Bronchial smooth muscle cell (primary cell): ENCODE measurements at places on chromosomes 16 and 17. TPM values are rescaled to one million over a fixed set of nuclear protein-coding genes. Genes with fewer than 3 reads are reported as not detected.

Gene FNDC8
- not detected in 2 replicates for total RNA-seq

Gene CACNG5
- total RNA-seq = not detected in 2 replicates

Gene TRPV2
- 63.0 and 71.9 TPM in 2 replicates for total RNA-seq

Gene CACNG3
- total RNA-seq = not detected in 2 replicates

Gene DNASE1
- total RNA-seq = 19.7 and 23.3 TPM in 2 replicates

Gene TNFRSF17
- not detected in 2 replicates for total RNA-seq

Gene TBC1D3K
- total RNA-seq = not detected in 2 replicates

Gene SPATA32
- not detected in 2 replicates for total RNA-seq

Gene KRTAP9-4
- not detected in 2 replicates for total RNA-seq

Gene KRT17
- total RNA-seq = 4.9 and 35.8 TPM in 2 replicates

Gene MRPL38
- total RNA-seq = 21.5 and 26.8 TPM in 2 replicates

Gene MIEF2
- total RNA-seq = 18.1 and 23.2 TPM in 2 replicates

Gene ZG16B
- 0.16 TPM in 1 of 2 replicates, not detected in the other for total RNA-seq

Gene RCVRN
- not detected in 2 replicates for total RNA-seq

Gene OR3A3
- total RNA-seq = not detected in 2 replicates

Gene TAF15
- 46.5 and 64.6 TPM in 2 replicates for total RNA-seq

Gene NPIPA8
- 0.16 and 10.9 TPM in 2 replicates for total RNA-seq

Gene TBC1D28
- total RNA-seq = not detected in 2 replicates

Gene ADAP2
- total RNA-seq = 1.3 and 2.8 TPM in 2 replicates

Gene TLCD3B
- total RNA-seq = not detected in 2 replicates

Gene GFAP
- 0.16 and 0.17 TPM in 2 replicates for total RNA-seq

Gene ANKS3
- 19.4 and 29.6 TPM in 2 replicates for total RNA-seq

Gene SLFN14
- not detected in 2 replicates for total RNA-seq

Gene STX1B
- 1.0 and 3.5 TPM in 2 replicates for total RNA-seq

Gene PITPNM3
- total RNA-seq = 0.26 and 0.63 TPM in 2 replicates

Gene RAB11FIP4
- total RNA-seq = 0.16 and 3.6 TPM in 2 replicates

Gene CMTM2
- total RNA-seq = not detected in 2 replicates

Gene LUC7L
- total RNA-seq = 23.3 and 28.8 TPM in 2 replicates

Gene SEPTIN1
- total RNA-seq = under 0.01 and 0.26 TPM in 2 replicates

Gene CDH11
- 156 and 594 TPM in 2 replicates for total RNA-seq

Gene INCA1
- total RNA-seq = 0.09 and 0.32 TPM in 2 replicates

Gene UTS2R
- not detected in 2 replicates for total RNA-seq

Gene KRT27
- total RNA-seq = not detected in 2 replicates

Gene KRTAP17-1
- total RNA-seq = not detected in 2 replicates

Gene CTRB1
- not detected in 2 replicates for total RNA-seq

Gene PAGR1
- total RNA-seq = 12.1 and 12.3 TPM in 2 replicates
